Stimulated activated CD8-positive, alpha-beta memory T cell treated with anti-CD3 and anti-CD28 coated beads, Interleukin-7, amount 100 ng/mL, for 1 hour (primary cell): ENCODE measurements at places on chromosomes 5 and 9.

GRCh38 chr5:146704949-146705665 is 173.4 kb downstream of the PPP2R2B start:
- DNase-seq, result no peak

- no peak for DNase-seq
Observed at GRCh38 chr5:42561656-42562055, 138.4 kb downstream of the GHR start.

GRCh38 chr9:120791161-120791560 is 2.1 kb downstream of the FBXW2 start:
- DNase-seq, result no peak

GRCh38 chr9:73951147-73951546 is 546.0 kb upstream of the RORB start:
- no peak for DNase-seq

DNA sequence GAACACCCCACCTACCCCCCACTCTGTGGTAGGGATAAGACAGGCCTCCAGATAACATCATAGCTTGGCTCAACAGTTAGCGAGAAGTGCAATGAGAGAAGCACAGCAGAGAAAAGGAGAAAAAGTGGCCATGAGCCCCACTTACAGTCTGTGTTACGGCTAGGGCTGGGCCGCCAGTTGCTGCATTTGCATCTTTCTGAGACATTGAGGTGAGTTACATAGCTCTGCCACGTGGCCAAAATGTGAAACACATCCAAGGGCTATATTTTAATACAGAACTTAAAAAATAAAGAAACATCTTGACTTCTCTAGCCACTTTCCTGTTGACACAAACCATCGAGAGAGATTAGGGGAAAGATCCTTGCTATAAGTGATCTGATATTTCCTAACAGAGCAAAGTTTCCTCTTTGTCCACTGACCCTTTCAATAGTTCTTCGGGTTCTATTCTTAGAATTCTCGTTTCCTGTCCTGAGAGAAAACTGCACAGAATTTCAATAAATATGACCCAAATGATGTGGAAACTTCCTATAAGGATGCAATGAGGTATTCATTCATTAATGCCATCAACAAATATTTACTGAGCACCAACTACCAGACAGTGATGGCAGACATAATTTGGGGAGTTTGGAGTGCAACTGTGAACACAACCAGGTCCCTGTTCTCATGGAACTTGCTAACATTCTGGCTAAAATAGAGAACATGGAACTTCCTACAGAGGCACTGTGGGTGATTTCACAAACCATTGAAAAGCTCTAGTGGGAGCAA is 3.2 kb upstream of the TLE4 start:
- DNase-seq, result no peak

GRCh38 chr9:99054581-99054980 is 50.3 kb upstream of the TGFBR1 start:
- no peak for DNase-seq

DNA sequence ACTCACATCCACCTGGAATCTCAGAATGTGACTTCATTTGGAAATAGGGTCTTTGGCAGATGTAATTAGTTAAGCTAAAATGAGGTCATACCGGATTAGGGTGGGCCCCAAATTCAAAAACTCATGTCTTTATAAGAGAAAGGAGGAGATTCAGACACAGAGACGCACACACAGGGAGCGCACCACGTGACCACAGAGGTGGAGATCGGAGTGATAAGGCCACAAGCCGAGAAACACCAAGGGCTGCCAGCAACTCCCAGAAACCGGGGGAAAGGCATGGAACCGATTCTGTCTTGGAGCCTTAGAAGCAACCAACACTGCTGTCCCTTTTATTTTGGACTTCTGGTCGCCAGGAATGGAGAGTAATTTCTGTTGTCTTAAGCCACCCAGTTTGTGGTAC is 31.8 kb upstream of the LMX1B start:
- no peak for DNase-seq

DNA sequence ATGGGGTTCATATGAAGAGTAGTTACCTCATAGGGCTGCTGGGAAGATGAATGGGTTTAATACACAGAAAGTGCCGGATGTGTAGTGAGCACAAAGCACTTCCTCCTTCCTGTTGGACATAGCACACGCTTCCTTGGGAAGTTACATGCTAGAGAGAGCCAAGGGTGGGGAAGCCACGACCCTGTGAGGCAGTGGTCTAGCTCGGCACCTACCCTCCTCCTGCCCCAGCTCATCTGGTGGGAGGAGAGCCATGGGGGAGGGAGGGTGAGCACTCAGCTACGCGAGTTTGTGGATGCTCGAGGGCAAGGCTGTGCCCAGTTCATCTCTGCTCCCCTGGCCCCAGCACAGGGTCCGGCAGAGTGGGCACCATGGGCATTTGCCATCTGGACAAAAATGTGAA is 43.6 kb upstream of the NEK6 start:
- no peak for DNase-seq

DNA sequence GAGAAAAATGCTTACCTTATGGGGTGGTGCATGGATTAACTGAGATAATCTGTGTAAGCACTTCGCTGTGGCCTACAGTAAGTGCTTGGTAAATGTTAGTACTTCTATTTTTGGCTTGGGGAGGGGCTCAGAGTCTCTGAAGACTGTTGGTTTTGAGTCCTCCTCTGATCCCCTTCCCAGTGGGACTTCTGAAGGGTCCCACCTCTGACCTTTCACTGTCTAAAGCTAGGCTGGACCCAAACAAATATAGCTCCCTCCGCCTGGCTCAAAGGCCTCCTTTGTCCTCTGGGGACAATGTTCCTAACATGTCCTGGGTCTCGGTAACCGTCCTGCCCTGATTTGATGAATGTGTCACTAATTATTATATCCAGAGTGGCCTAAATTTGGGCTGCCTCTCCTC is 34.8 kb downstream of the CAMK2A start:
- DNase-seq, result no peak

- DNase-seq, result no peak
Observed at GRCh38 chr9:23554686-23555085, 271.4 kb downstream of the ELAVL2 start.

GRCh38 chr9:132730054-132731033 is 60.1 kb downstream of the GTF3C4 start:
- no peak for DNase-seq

GRCh38 chr9:14270358-14271092 is 43.4 kb downstream of the NFIB start:
- no peak for DNase-seq

- no peak for DNase-seq
Observed at GRCh38 chr5:15637345-15637744, 137.4 kb downstream of the FBXL7 start.

DNA sequence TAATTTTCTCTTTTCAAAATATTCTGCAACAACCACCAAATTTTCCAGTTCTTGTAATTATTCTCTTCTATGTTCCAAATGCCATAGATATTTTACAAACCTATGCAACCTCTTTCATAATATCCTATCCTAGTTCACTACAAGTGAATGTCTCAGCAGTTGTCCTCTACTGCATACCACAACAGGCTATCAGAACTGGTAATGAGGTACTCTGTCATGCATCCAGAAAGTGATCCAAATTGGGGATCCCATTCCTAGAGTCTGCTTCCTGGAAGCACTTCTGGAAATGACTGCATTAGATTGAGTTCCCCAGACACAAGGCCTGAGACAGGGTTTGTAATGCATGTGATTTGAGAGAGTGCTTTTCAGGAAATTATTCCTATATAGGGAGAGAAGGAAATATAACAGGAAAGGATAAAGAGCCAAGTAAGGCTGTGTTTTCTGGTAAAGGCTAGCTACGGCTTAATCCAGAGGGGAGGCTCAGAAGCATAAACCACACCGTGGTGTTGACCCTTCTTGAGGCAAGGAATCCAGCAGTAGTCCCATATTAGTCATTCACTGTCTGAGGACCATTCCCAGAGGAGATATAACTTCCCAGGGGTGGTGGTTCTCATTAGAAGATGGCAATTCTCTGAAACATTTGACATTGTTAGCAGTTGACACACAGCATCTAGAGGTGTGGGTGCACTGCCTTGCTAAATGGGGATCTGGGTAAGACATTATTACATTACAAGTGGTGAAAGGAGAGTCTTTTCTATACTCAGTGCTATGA is 80.3 kb upstream of the FST start:
- DNase-seq, result no peak
